ENCODE measurements at places on chromosomes 4 and X.

DNA sequence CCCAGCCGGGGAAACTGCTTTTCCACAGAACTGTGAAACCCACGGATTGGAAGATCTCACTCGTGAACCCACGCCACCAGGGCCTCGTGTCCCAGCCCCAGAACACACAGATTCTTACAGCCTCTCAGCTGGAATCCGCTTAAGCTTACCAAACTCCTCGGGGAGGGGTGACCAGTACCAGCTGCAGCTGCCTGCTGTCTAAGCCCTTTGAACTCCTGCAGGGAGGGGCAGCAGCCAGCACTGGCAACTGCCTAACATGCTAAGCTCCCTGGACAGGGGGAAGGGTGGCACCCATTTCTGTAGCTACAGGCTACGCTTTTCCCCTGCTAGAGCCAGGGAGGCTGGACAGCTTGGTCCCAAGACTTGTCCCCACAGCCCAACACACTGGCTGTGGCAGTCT, 38.4 kb downstream of the TBL1X start:
- no peak for DNase-seq

DNA sequence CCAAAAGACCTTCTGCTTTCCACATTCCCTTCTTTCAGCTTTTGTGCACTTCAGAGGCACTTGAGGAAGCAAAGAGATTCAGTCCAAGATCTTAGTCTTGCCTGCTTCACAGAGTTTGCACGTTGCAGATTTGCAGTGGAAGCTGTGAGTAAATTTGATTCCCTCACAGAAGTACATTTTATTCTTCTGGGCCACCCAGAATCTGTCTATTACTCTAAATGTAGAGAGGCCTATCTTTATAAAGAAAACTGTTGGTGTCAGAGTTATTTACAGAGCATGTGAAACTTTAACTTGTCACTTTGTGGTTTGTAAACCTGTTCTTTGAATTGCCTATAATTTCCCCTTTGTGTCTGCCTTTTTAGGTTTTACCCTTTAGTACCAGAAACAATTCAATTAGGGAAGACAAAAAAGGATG, 15.5 kb downstream of the SPRY1 start:
- no peak for DNase-seq

- DNase-seq: no peak
Observed at GRCh38 chrX:37380924-37381323, 31.8 kb downstream of the PRRG1 start.

GRCh38 chr4:125268068-125268755, 46.5 kb upstream of the FAT4 start:
- no peak for DNase-seq

- no peak for DNase-seq
Observed at GRCh38 chrX:153905481-153906095, 1.1 kb downstream of the AVPR2 start.

- DNase-seq: no peak
Observed at GRCh38 chrX:26918631-26919030, 544.5 kb downstream of the PPP4R3C start.

- no peak for DNase-seq
Observed at GRCh38 chr4:77903186-77903585, 40.6 kb downstream of the MRPL1 start.

- DNase-seq: no peak
Observed at GRCh38 chr4:120801137-120801758, 121.3 kb downstream of the PRDM5 start.

DNA sequence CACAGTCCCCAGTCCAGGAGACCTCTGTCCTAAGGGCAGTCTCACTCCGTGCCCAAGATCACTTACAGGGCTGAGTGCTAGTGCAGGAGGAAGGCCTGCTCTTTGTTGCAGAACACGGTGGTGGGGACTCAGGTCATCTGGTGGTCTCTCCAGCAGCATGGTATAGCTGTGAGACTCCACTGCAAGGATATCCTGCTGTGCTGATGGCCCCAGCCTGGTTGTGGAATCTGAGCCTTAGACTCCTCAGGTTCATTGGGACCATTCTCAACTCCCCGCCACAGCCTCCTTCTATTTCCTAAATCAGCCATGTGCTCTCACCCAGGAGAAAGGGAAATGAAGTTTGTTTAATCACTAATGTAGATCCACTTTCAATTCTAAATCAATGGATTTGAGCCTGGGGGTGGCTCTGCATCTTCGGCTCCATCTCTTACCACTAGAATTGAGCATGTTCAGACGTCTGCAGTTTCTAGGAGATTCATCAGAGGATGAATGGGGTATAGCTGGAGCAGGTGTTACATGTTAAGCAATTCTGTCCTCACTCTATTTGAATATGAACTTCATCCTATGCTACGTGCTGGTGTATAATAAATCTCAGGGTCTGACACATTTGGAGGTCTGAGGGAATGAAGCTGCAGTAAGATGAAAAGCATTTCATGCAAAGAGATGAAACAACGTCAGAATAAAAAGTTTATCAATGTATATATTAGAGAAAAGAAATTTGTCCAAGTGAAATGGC, 189.2 kb downstream of the MGST2 start:
- no peak for DNase-seq

- DNase-seq: peak; percentile 51
Observed at GRCh38 chrX:136147315-136147901, at the start of gene FHL1. Gene FHL1, plus strand, starts transcription at chrX:136147533.

DNA sequence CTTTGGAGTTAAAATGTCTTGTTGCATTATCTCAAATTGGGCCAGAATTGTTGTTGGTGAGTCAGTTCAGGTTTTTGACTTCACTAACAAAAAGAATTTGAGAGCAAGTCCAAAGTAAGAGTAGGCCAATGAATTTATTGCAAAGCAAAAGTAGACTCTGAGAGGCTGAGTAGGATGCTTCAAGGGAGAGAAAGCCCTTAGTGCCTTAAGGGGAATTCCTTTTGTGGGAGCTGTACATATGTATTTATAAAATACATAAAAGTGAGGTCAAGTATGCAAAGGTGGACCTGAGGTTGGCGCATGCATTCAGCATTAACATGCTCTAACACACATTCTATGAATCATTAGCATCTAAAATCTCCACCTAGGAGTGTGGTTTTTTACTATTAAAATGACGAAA, 565.4 kb downstream of the GRXCR1 start:
- no peak for DNase-seq

- peak; percentile 51 for DNase-seq
Observed at GRCh38 chr4:38177641-38178391, 217.6 kb downstream of the PTTG2 start.
